NCI-H1930 (cell line): ENCODE measurements at places on chromosomes 3 and 15.
A peak's percentile ranks its signal among the peaks of the same experiment; 100 is the strongest.

- no peak for DNase-seq
Observed at GRCh38 chr3:69591164-69591736, 148.0 kb upstream of the MITF start.

GRCh38 chr3:140995881-140996280 is 54.2 kb downstream of the SLC25A36 start:
- no peak for DNase-seq

DNA sequence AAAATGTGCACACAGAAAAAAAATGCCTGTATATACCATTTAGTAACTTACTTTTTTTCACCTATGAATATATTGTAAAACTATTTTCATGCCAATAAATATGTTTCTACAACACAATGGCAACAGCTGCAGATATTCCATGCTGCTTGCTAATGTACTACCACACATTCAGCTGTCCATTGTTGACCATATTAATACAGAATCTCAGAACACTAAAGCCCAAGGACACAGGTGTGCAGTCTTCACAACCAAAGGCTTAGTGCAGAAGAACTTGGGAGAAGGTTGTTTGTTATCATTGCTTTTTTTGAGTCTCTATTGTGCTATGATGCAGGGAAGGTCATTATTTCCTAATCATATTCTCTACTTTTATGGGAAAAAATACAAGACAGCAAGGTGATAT is 79.6 kb downstream of the DIPK2A start:
- DNase-seq, result no peak

DNA sequence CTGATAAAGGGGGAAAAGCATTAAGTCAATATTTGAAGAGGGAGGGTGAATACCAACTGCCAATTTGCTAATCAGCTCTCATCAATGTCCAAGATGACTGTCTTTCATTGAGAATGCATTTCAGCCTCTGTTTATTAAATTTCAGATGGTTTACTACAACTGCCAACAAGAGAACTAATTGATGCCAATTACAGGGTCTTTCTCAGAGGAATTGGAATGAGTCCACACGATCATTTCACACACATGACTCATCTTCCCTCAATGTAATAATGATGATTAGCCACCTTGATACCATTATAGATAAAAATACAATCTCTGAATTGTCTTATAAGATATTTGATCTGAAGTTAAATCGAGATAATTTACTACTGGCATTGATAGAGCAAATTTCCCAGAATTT is 1274.4 kb downstream of the ROBO2 start:
- DNase-seq, result peak; percentile 44

DNA sequence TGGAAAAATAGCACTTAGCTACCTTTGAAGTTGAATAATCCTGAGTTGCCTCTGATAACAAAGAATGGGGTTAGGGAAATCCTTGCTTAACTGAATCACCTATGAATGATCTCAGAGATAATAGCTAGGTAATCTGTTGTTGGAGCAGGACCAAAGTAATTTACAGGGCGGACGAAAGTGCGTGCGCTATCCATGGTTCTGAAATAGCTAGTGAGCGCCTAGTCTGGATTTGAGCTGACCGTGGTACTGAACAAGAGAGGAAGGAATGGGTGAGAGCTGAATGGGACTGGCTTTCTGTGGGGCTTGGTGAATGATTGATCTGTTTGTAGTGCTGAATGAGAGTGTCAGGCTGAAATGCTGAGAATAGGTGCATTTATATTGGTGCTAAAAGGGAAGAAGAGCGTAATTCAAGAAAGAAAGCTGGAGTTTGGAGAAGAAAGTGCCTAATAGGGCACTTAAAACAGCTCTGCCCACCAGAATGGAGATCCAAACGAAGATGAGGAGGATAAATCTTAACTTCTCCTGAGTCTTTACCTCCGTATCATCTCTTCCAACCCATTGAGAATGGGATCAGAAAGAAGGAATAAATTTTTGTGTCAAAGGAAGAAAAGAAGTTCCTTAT is 10.1 kb downstream of the SCN10A start:
- no peak for DNase-seq

DNA sequence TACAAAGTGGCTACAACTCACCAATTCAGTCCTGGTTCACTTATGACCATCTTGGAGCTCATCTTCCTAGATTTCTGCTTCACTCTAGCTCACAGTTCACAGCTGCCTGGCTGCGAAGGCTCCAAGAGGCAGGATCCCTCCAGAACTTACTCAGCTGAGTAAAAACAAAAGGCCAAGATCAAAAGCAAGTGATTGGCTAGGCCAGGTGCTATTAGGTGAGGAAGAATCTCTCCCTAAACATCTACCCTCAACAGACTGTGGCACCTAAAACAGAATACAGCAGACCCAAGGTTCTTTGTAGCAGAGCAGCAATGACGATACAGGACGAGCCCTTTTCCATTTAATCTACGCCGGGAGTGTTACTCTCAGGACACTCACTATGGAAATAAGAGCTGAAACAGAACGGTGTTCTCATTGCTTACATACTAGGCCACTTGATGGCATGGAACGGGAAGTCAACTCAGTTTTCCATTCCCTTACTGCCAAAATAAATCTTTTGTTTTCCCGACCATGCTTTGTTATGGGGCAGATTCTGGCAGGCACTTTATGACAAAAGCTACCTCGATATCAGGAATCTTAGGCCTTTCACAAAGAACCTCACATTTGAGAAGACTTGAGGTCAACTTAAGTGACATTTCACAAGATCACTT is 901 bp downstream of the ICE2 start:
- DNase-seq, result no peak

DNA sequence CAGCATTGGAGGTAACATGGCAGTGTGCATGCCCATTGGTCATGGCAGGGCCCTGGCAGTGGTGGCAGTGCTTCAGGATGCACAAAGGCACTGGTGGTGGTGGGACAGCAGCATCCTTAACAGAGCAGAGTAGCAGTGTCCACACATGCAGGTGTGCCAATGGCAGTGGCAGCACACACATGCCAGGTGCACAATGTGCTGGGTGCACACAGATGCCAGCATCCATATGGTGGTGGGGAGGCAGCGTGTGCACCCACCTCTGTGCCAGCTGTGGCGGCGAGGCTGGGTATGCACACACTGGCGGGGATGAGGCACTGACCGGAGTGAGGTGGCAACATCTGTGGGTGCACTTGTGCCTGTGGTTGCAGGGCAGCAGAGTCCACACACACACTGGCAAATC is 150.6 kb downstream of the SI start:
- DNase-seq, result no peak

DNA sequence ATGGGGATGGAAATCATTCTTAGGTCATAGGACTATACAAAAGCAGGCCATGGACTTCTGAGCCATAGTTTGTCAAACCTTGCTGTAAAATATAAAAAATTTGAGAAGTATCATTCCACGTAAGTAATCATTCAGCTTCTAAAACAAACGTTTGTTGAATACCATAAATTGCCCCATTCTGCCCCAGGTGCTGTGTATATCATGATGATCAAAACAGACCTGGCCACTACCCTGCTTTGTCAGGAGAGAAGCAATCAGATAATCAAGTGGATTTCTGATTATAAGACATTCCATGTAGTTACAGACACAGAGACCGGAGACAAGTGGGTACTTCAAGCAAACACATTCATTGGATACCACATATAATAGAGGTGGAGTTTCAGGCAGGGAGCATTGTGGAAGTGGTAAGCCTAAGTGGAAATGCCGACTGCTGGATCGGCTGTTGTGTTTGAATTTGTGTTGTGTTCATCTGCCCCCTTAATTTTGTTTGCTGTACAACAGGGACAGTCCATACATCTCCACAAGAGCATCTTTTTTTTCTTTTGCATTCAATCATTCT is 61.7 kb downstream of the TGFBR2 start:
- no peak for DNase-seq

DNA sequence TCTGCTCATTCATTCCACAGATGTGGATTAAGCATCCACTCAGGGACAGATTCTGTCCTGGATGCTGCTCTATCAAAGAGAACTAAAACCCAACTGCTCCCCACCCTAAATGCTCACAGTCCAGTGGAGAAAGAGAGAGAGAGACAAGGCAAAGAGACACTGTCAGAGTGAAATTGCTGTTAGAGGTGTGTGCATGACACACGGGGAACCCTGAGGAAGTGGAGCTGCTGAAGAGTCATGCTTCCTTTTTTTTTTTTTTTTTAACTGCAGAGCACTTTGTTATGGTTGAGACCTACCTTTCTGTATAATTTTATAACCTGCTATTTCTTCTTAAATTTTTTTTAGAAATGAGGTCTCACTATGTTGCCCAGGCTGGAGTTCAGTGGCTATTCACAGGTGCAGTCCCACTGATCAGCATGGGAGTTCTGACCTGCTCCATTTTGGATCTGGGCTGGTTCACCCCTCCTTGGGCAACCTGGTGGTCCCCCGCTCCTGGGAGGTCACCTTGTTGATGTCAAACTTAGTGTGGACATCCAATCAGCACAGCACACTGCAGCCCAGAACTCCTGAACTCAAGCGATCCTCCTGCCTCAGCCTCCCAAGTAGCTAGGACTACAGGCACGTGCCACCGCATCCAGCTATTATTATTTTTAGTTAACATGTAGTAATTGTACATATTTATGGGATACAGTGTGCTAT is 18.2 kb upstream of the PSTPIP1 start:
- no peak for DNase-seq

- DNase-seq, result no peak
Observed at GRCh38 chr3:39577541-39577940, 110.1 kb downstream of the MOBP start.

GRCh38 chr3:9409981-9410854 is 12.8 kb downstream of the SETD5 start:
- no peak for DNase-seq

DNA sequence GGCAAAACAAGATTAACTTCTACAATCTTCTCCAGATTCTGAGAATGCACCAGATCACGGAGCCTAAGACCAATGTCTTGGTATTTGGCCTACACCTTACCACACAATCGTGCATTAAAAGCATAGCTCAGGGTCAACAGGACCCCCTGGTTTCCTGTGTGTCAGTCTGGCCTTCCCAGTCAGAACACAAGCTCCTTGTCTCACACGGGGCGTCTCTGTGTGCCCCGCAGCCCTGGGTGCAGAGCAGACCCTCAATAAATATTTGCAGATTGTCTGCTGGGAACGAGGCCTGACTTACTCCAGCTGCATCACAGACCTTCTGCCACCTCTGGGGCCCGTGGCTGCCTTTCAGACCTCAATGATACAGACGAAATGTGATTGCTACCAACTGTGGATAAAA is 82.5 kb upstream of the CTNNB1 start:
- DNase-seq, result no peak

GRCh38 chr3:37546876-37547275 is 314.8 kb upstream of the CTDSPL start:
- no peak for DNase-seq

DNA sequence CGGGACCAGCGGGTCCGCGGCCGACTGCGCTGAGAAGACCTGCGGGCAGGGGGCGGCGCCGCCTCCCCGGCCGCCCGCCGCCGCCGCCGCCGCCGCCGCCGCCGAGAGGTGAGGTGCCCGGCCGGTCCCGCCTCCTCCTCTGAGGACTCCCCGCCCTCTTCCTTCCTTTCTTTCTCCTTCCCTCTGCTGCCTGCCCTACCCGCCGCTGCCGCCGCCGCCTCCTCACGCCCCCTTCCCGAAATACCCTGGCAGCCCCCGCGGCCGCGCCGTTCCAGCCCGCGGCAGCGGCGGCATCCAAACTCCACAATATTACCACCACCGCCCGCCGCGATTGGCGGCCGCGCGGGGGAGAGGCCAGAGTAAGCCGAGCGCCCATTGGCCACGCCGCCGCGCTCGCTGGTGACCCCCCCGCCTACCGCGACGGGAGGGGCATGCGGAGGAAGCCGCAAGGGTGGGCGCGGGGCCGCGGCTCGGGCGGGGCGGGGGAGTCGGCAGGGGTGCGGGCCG is 61.8 kb upstream of the ANKRD28 start:
- DNase-seq, result peak; percentile 81

DNA sequence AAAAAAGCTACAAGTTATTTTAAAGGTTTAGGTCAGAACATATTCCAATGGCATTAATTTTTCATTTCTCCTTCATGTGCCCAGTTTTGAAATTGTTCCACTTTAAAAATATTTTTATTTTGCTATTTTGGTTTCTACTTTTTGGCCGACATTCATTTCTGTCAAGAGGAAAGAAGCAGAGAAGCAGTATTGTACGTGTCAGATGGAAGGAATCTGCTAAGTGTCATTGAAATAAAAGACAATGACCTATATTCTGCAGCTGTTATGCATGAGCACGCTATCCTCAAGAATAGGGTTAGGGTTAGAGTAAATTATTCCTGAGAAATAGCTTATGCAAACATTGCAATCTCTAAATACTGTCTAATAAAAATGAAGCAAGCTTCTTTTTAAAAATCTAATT is 941.7 kb downstream of the TUSC7 start:
- no peak for DNase-seq

- no peak for DNase-seq
Observed at GRCh38 chr3:191775451-191776233, 314.7 kb downstream of the PYDC2 start.

DNA sequence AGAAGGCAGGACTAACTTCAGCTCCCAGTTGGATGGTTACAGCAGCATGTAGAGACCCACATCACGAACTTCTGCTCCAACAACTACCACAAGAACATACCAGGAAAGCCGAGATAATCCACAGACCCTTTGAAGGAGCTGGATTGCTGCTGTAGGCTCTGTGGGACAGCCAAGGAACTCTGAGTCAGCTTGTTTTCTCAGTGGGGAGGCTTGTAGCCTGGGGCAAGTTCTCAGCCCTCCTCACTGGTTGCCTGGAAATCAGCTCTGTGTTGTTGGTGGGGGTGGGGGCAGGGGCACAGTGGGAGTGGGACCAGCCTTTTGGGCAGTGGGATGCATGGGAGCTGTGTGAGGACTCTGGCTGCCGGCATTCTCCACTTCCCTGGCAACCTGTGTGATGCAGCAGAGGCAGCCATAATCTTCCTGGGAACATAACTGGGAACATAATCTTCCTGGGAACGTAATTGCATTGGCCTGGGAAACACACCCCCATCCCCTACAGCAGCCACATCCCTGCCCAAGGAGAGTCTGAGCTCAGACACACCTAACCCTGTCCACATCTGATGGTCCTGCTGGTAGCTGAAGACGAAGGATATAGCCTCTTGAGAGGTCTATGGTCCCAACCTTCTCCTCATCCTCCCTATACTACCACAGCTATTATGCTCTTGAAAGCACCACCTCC is 153.1 kb downstream of the PEAK1 start:
- no peak for DNase-seq

GRCh38 chr3:169668957-169669741 is 5.6 kb upstream of the MECOM start:
- peak; percentile 48 for DNase-seq

DNA sequence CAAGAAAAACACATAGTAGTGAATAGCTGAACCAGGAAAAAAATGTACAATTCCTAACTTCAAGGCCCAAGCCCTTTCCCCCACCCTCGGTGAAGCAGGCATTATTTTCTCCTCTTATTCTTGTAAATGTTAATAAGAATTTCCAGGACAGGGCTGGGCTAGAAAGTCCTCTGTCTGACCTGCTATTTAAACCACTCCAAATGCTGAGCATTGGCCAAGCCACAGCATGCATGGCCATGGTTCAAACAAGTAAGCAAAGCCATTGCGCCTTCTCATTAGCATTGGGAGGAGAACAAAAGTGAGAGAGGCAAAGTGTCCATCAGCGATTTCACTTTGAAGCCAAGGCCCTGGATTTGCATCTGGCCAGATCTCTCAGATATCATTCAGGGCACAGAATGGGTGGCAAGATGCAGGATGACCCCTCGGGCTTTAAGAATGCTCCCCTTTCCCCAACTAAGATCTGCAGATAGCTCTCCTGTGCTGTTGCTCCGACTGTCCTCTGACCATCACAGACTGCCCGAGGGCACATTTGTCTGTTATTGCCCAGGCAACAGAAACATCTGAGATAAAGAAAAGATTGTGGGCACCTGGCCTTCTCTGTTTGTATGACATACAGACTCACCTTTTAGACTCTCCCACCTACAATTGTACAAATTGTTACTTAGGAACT is 46.3 kb downstream of the CEMIP start:
- no peak for DNase-seq
